ENCODE measurements at places on chromosomes 2 and 18.

- no peak for DNase-seq
Measured at GRCh38 chr2:39851251-39851650, 72.2 kb upstream of the THUMPD2 start.

DNA sequence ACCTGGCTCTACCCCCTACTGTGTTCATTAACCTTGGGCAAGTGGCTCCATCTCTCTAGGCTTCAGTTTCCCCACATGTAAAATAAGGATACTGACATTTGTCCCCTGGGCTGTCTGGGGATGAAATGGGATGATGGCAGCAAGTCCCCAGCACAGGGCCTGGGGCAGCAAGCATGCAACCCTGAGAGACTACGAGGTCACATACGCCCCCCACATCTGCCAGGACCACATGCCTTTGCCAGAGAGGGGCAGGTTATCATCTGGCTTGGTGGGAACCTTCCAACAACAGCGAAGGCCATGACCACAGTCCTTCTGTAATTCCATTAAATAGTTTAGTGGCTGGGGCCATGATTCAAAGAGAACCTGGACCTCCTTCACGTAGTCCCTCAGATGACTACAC, 145.9 kb upstream of the REV1 start:
- no peak for DNase-seq

DNA sequence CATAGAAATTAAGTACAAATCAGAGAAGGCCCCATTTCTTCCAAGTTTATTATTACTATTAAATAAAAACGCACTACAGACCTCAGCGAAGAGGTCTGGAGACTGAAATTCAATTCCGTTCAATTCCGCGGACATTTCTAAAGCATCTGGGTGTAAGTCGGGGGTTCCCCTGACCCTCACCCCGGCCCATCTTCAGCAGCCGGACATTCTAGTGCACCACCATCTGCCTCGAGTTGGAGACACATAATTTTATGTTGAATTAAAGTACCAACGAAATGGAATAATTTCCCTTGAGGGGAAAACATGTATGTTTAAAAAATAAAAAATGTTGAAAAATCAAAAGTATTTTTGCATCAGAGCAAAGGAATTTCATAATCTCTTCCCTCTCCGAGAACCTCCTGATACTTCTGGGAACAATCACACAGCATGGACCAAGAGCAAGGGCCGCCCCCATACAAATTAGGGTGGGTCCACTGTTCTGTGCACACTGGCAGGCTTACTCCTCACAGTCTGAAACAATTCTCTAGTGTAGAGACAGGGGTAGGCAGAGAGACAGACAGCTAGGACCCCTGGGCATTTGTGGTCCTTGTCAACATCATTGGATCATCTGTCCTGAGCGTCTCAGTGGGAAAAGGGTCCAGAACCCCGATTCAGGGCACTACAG, 29.3 kb downstream of the MBP start:
- no peak for DNase-seq

- DNase-seq, result peak; percentile 47
Measured at GRCh38 chr18:8706791-8707555, 1.6 kb downstream of the MTCL1 start.

- no peak for DNase-seq
Measured at GRCh38 chr2:12507295-12507694, 209.4 kb upstream of the TRIB2 start.

- DNase-seq, result no peak
Measured at GRCh38 chr18:34525244-34525643, 184.9 kb upstream of the DTNA start.

Data from iPS-NIHi11 (cell line).